NCI-H2029 (cell line): ENCODE measurements at places on chromosomes 1 and 21.

- no peak for DNase-seq
Observed at GRCh38 chr1:44659566-44659965, 14.7 kb downstream of the TMEM53 start.

DNA sequence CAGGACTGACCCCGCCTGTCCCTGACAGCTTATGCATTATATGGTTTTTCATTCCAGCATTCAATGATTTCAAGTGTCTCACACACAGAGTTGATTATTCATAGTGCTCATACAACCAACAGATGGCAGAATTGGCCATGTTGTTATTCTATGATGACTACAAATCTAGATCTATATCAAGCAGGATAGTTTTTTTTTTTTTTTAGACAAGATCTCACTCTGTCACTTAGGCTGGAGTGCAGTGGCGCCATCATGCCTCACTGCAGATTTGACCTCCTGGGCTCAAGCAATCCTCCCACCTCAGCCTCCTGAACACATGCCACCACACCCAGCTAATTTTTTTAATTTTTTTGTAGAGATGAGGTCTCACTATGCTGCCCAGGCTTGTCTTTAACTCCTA lies 40.1 kb upstream of the LRRC8D start:
- peak; percentile 38 for DNase-seq

DNA sequence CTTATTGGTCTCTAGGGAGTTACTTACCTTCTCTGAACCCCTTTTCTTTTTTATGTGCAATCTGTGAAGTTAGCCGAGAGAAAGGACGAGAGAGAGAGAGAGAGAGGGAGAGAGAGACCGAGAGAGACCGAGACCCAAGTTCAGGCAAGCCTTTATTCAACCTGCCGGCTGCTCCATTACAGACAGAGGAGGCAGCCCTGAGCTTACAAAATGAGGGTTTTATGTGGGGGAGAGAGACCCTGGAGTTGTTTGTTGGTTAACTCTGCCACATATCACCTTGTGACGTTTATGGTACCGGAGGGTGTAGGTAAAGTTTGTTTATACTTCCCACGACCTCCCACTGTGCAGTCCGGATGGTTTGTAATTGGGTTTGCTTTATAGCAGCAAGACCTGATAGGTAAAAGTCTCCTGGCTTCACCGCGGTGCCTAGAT lies 1.5 kb upstream of the MCOLN3 start:
- no peak for DNase-seq

GRCh38 chr1:3312898-3313575 lies 141.4 kb upstream of the ARHGEF16 start:
- no peak for DNase-seq

DNA sequence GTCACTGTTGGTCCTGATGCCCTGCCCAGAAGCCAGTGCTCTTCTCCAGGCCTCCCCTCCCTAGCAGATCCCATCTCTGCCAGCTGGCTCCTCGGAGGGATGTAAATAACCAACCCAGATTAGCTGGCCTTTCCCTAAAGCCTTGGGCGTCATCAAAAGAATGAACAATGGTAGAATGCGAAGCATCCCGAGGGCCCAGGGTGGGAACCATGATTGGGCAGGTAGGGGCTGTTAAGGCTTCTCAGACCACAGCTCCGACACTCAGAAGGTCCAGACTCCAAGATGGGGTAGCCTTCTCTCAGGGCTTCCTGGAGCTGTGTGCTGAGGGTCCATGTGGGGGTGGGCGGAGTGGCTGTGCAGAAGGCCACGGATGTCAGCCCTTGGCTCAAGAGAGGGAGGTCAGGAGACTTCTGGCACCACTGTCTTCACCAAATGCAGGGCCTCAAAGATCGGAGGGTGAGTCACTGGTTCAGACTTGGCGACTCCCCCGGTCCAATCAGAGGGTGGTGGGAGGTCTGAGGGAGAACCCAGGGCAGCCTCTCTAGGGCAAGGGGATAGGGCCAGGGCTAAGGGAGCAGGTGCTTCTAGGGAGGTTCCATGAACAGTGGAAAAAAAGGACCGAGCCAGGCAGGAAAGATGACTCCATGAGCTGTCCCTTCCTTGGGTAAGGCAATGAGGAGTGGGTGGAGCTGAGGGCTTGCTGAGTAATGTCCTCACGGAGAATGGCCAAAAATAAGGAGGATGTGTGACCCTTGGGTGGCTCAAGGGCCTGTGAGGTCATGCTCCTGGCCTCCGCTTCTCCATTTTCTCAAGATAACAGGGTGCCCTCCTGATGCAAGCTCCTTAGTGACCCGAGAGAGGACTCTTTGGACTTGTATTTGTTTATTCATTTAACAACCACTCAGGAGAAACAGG lies 58.4 kb upstream of the EPS8L3 start:
- DNase-seq = no peak

GRCh38 chr1:2812939-2813653 lies 11.6 kb upstream of the TTC34 start:
- no peak for DNase-seq
